SW480 (cell line): ENCODE measurements at places on chromosomes 2 and 18.
A peak's percentile ranks its signal among the peaks of the same experiment; 100 is the strongest.

- no peak for DNase-seq
Observed at GRCh38 chr18:34600874-34601656, 109.0 kb upstream of the DTNA start.

GRCh38 chr2:239222312-239222660 lies 178.5 kb downstream of the HDAC4 start:
- no peak for DNase-seq

GRCh38 chr18:79275992-79276391 lies 119.7 kb upstream of the NFATC1 start:
- no peak for DNase-seq

DNA sequence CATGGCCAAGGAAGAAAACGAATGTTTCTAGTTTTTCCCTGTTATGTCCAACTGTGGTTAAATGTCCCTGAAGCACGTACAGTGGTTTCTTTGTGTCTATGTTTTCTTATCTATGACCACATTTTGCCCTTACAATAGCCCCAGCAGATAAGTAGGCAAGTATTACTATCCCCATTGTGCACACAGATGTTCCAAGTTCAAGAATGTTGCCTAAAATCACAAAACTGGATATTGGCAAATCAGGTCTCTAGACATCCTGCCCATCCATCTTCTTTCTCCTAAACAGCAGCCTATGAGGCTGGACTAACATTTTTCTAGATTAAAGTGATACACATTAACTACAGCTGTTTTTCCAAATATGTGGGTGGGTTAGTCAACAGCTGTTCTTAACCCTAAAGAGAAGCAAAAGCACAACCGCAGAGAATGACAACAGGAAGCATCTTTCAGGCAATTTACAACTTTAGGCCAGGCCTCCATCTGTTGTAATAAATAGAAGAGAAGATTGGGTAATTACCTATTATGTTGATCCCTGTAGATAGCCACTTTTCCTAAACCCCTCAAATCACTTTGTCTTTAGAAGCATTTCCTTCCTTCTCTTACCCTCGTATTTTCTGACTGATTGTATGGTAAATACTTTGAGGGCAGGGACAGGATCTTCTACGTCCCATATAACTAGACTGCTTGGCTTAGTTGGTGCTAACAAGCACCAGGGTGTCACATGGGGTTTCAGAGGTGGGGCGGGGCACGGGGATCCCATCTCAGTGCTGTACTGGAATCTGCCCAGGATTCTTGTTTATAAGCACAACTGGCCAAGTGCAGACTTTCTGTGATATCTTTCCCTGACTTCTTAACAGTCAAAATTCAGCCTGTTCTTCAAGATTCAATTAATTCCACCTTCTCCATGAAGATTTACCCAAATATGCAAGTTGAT lies 132.1 kb upstream of the SETBP1 start:
- DNase-seq: no peak

DNA sequence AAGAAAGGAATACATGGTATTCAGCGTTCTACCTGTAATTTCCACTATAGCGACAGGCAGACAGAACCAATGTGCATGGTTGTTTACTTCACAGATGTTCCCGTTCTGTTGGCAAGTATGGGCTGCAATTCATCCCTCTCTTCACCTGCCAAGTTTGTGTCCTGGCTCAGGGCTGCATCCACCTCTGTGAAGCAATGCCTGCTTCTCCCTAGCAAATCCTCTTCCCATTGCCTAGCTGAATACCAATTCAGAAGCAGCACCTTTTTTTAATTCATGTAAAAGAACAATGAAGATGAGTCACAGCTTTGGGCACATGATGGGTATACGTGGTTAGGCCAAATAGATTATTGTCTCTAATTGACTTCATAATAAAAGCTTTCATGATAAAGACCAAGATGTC lies 54.7 kb upstream of the LRATD1 start:
- DNase-seq: peak; percentile 41

- DNase-seq: no peak
Observed at GRCh38 chr2:48395658-48396057, 134.3 kb upstream of the STON1 start.

GRCh38 chr2:171436307-171436706 lies 2.3 kb downstream of the DCAF17 start:
- DNase-seq: peak; percentile 20

DNA sequence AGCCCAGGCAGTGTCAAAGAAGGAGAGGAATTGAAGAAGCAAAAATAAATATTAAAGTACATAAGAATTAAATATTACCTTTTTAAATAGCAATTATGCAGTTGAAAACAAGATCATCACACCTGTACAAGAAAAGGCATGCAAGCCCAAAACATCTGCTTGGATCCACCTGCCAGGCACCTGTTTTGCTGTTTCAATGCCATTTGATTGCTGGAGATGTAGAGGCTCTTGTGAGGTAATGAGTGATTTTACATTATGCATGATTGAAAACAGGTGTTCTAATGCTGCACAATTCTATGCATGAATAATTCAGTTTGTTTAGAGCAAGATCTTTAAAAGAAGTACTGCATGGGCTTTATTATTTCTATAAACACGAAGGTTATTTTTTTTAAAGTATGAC lies 700.6 kb upstream of the ZEB2 start:
- no peak for DNase-seq

DNA sequence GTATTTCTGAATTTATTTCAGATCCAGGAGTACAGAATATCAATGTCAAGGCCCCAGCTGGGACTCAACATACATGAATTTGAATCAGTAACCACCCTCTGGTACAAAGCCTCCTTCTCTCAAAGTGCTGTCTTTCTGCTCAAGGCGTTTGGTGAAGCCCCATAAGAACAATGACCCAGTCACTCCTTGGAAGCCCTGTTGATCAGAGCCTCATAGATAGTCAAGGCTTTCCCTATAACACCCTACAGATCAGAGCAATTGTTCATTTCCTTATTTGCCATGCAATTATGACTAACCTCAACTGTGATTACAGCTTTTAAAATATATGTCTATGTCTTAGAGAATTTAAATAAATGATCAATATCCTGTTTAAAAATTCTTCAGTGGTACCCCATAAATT lies 159.1 kb upstream of the CREB1 start:
- no peak for DNase-seq

DNA sequence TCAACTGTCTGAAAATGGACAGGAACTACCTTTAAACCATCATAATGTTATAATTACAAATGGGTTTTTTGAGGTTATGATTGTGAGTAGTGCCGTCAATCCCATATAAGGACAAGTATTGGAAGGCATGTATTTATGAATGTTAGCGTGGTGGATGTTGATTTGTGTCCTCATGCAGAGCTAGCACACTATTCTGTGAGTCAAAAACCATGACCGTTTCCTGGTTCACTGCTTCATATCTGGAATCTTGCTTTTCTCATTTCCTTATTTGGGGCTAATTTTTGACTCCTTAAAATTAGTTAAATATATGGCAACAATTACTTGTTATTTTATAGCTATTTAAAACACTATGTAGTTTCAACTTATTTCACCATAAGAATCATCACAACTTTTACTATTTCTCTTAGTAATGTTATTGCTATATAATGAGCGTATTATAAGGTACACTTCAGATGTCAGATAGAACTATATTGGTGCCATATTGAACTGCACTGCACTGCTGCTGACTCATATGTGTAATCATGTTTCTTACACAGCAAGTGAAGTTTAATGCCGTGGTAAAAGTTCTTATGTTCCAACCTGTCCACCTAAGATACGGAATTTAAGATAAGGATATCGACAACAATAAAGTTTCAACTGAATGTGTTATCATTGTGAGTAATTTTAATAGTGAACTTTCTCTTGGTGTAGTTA lies 192.8 kb downstream of the PTGR3 start:
- DNase-seq: no peak

- no peak for DNase-seq
Observed at GRCh38 chr18:50933684-50934083, 34.2 kb upstream of the ELAC1 start.

- DNase-seq: no peak
Observed at GRCh38 chr2:235811446-235812184, 317.8 kb downstream of the AGAP1 start.

GRCh38 chr2:225891771-225892170 lies 492.3 kb downstream of the NYAP2 start:
- no peak for DNase-seq

DNA sequence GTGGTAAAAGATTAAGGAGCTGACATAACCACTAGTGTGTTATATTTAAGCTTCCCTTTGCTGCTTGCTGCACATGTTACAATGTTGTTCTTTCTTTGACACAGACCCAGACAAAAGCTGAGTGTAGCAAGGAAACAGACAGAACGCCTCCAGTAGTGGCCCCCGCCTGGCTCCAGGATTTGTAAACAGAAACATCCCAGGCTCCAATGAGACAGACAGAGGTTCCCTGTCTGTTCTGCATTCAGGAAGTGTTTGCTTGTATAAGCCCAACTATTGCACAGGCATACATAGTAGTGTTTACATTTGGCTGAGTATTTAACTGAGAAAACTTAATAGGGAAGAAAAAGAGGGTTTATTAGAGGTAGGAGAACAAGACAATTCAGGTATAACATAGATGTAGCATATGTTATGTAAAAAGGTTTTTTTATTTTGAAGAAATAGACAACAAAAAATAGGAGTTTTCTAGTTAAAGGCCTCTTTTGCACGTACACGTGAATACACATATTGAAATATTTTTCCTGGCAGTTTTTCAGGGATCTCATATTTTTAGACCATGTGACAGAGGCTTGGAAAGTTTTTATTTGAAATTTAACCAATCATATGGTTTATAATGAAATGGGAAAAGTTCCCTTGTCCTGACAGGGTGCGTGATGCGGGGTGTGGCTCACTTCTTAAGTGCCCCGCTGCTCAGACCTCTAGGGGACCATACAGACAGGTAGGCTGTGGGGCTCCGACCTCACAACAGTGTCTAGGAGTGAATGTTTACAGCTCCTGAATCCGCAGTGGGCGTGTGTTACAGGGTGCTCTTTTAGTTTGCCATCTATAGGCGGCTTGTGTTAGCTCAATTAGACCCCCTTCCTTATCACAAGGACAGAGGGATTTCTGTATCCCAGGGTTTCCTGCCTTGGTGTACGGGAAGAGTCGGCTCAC lies 118.4 kb downstream of the BMPR2 start:
- DNase-seq: no peak

GRCh38 chr2:171149986-171150693 lies 10.6 kb downstream of the TLK1 start:
- DNase-seq: no peak

DNA sequence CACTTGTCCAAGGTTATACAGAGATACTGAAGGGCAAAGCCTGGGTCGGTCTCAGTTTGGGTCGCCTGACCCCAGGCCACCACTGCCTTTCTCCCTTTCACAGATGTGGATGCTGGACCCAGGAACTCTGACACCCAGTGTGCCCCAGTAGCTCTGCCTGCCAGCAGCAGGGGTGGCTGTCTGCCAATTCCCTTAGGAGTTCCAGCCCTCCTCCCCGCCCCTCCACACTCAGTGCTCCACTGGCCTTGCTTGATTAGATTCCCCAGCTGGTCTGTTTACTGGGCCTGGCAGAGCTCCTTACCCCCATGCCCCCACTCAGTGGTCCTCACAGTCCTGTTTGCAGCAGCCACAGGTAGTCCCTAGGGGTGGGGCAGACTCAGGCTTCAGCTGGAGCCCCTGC lies 75.5 kb downstream of the NPAS2 start:
- DNase-seq: no peak

- no peak for DNase-seq
Observed at GRCh38 chr2:48584551-48584950, 33.1 kb upstream of the GTF2A1L start.

DNA sequence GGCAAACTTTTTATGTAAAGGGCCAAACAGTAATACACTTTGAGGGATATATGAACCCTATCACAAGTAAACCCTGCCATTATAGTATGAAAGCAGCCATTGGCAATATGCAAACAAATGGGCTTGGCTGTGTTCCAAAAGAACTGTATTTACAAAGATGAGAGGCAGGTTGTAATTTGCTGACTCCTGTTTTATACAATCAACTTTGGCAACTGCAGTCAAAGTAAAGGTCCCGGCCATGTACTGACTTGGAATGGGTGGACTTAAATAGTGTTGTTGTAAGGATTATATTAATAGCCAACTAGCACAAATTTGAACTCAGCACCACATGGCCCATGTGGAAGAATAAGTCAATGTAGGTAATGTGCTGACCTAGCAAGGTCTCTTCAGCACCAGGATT lies 223.4 kb downstream of the WDPCP start:
- DNase-seq: no peak

DNA sequence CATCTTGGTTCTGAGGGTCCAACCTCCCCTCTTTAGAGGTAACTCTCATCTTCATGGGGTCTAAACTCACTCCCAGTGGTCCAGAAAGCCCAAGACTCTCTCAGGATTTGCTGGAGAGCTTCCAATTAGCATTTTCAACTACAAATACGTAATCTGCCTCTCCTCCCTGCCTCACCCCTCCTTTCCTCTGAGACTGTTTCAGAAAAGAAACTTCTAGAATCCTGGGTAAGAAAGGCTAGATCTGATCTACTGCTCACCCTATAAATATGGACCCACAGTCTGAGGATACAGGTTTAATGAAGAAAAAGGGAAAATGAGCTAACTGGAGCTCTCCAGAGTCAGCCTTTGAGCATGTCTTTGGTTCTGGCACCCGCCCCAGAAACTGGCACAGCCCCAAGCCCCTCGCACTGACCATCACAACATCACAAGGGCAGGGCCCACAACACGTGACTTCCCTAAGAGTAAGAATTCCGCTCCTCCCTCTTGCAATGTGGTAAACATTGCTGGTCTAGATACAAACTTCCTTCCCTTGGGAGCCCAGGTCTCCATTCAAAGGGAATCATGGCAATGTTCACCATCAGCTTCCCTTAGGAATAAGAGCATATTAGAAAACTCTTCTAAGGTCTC lies 21.7 kb upstream of the IHH start:
- DNase-seq: no peak

DNA sequence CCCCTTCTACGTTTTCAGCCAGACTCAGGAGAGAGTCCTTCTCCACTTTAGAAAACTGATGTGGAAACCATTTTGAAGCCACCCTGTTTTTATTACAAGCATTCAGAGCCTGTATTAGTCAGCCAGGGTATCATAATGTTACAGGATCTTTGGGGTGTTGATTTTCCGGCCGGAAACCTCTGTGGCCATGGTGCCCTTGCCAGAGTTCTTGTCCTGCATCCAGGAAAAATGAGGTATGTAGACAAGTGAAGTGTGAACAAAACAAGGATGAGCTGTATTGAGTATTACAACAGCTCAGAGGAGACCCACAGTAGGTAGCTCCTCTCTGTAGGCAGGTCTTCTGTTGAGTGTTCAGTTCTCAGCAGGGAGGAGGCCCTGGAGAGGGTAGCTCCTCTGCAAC lies 241.0 kb upstream of the COPS8 start:
- DNase-seq: no peak

- DNase-seq: peak; percentile 23
Observed at GRCh38 chr2:125516496-125517109, 1139.4 kb upstream of the GYPC start.

- DNase-seq: no peak
Observed at GRCh38 chr2:173997269-173997668, 32.1 kb upstream of the SP3 start.

- peak; percentile 99 for DNase-seq
Observed at GRCh38 chr18:10035281-10035991, 121.6 kb downstream of the VAPA start.

- no peak for DNase-seq
Observed at GRCh38 chr2:56288838-56289580, 105.2 kb downstream of the CCDC85A start.

GRCh38 chr2:48572816-48573215 lies 42.9 kb downstream of the STON1 start:
- DNase-seq: peak; percentile 17
